ENCODE measurements at places on chromosomes 2 and 18.

- no peak for DNase-seq
These were observed 2.9 kb downstream of the MXD1 start for GRCh38 chr2:69917852-69918251.

GRCh38 chr2:241091734-241092445, 10.2 kb downstream of the MTERF4 start:
- no peak for DNase-seq

DNA sequence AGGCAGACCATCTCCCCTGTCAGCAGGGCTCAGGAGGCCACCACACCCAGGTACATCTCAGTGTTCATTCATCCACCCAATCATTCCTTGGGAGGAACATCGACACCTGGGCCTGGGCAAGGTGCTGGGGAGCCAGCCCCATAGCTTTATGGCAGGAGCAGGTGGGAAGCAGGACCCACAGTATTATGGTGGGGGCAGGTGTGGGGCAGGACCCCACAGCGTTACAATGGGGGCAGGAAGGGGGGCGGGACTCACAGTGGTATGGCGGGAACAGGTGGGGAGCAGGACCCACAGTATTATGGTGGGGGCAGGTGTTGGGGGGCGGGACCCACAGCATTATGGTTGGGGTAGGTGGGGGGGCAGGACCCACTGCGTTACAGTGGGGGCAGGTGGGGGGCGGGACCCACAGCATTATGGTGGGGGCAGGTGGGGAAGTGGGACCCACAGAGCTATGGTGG, 128.9 kb upstream of the HS6ST1 start:
- DNase-seq = no peak

DNA sequence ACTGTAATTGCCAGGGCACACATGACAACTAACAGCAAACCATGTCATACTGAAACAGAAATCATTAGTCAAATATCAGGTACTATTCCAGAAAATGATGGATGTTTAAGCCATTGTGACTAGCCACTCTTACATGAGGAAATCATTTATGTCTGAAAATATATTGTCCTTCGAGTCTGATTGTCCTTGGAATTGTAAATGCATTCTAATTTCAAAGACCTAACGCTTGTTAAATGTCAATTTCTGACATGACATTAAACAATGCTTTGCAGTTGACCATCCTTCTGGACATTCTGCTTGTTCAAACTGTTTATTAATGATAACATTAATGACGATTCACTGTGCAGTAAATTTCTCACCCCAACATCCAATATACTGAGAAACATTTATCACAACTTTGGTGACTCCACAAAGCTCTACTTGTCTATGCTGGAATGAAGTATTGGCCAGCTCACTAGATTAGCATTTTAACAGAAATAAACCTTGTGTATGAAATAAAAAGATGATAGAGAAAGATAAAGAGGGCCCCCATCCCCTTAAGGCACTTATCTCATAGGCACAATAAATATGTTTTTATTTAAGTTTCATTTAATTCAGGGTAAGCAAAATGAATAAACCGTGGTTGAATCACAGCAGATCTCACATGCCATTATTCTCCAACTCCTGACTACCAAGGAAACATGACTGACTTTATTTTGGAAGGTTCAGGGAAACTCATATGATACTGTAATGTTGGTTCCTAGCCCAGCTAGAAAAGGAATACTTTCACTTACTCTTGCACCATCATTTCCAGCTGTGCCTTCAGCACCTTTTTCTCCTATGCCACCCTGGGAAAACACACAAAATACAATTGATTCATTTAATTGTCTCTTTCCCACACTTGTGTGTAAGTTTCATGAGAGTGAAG, 82.3 kb downstream of the COL3A1 start:
- DNase-seq = no peak

DNA sequence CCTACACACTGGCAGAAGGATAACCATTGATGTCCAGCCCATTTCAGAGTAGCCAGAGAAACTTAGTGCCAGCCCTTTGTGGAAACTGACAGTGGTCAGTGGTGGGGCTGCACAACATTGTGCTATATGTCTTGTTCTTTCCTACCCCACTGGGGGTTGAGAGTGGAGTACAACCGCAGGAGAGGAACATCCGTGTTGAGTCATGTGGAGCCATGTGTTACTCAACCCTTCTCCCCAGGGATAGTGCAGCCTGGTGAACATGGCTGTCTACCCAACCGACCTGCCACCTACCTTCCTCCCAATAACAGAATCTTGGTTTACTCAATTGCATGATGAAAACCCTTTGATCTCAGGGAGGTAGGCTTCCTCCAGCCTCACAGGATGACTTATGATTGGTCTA, 65.3 kb upstream of the MAPK4 start:
- DNase-seq = no peak

DNA sequence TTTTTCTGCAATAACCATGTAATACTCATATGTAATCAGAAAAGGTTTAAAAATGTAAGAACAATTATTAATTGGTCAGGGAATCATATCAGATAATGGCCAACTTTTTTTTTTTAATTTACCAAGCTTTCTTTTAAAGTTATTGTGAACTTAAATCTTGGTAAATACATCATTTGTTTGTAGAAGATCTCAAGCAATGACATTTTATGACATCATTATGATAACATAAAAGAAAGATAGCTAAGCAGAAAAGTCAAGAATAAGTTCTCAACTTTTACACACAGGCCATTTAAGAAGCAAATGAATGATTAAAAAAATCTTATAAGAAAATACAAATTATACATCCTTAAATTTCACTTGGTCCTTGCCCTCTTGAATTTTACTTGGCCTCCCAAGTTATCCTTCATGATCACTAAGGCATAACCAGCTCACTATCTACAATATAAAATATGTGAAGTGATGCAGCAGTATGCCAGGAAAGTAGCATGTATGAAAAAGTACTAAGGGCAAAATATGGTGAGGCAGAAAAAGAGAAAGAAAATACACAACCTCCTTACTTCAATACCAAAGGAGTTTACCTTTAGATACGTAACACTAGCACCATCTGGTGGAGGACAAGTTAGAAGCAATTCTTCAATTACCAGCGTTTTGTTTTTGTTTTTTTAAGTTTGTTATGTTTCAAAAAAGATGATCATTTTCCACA, 116.6 kb downstream of the SRBD1 start:
- peak; percentile 72 for DNase-seq

- no peak for DNase-seq
These were observed 109.7 kb downstream of the B3GNT2 start for GRCh38 chr2:62305421-62306176.

DNA sequence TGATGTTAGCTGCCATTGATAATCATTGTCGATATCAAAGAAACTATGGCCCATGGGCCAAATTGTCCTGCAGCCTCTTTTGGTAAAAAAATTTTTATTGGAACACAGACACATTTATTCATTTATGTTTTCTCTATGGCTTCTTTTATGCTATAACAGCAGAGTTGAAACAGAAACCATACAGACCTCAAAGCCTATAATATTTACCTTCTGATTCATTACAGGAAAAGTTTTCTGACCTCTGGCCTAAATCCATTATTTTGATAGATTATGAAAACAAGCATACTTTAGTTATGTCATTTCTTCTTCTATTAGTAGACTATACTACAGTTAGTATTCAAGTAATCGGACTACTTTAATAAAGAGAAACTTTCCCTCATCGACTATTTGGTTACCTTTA, 349.7 kb upstream of the GALNT5 start:
- no peak for DNase-seq

DNA sequence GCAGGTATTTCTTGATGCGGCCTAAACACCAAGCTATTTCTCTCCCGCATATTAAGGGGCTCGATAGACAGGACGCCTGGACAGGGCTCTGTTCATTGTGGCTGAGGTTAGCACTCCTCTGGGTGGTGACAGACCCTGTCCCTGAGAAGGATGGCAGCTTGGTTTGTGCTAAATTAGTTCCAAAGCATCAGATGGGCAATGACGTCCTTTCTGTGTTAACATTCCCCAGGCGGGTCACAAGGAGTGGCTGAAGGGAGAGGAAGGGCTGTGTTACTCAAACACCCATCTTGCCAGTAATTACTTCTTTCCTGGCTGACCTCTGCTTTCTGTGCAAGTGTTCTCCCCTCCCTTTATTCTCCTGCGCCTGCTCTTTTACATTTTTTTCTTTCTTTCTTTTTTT, 75.0 kb downstream of the TMEM247 start:
- no peak for DNase-seq

DNA sequence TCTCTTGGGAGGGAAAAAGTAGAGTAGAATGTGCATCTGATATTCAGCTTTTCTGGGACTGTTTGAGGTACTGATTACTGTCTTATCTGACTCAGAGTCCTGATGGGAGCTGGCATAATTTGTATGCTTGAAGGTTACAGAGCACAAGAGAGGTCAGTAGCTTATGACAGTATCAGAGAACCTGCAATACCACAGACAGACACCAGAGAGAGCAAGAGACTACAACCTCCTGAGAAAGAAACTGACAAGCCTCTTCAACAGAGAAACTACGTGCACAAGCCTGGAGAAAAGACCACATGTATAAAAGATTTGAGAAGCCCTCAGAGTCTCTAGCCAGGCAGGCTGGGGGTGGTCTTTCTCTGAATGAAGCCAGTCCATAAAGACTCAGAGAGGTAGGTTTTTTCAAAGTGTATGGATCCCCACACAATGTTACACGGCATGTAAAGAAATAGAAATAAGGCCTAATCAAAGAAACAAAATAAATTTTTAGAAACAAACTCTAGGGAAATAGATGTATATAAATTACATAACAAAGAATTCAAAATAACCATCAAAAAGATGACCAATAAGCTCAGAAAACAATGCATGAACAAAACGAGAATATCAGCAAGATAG, 568.3 kb downstream of the LRRTM4 start:
- peak; percentile 57 for DNase-seq

All from left kidney (tissue), 8 donors.